ENCODE measurements at places on chromosomes 13 and 19.

- no peak for DNase-seq
Measured at GRCh38 chr13:99290894-99291293, 16.3 kb downstream of the GPR183 start.

DNA sequence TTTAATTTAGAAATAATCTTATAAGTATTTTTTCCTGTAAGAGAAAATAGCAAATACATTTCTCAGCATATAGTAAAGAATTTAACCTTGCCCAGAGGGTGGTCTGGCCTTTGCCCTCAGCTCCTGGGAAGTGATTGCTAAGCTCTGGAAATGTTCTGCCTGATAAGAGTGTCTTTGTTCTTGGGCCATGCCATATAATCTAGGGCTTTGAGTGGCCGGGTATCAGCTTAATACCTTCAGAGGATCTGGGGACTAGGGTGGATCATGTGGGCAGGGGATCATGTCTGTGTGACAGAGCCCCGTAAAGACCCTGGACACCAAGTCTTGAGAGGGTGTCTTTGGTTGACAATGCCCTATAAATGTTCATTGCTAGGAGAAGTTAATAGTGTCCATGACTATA lies 1032.4 kb upstream of the MIR17HG start:
- DNase-seq = no peak

DNA sequence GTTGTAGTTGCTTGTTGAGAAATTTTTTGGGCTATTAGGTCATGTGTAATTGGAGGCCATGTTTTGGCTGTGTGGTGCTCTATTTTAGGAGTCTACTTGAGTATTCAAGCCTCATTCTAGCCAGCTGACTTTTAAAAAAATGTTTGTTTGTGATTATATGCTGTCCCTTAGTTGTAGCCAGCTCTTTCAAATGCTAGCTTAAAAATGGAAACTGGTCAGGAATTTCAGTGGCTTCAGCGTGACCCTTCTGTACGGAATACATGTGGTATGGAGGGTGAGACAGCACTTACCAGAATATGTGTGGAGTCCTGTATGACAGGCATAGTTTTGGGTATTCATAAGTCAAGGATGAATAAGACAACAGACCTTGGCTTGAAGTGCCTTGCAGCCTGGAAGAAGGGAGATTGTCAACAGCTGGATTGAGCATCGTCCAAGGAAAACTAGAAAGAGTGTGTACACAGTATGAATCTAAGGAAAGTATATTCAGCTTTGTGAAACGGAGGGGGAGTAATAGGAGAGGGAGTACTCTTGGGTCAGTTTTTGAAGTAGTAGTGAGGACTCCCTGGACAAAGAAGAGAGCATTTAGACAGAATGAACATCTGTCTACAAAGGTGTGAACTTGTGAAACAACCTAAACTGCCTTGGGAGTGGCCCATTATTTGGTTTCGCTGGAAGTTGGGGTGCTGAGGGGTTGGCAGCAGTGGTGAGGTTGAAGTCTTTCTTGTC lies 20.0 kb upstream of the WTIP start:
- no peak for DNase-seq

DNA sequence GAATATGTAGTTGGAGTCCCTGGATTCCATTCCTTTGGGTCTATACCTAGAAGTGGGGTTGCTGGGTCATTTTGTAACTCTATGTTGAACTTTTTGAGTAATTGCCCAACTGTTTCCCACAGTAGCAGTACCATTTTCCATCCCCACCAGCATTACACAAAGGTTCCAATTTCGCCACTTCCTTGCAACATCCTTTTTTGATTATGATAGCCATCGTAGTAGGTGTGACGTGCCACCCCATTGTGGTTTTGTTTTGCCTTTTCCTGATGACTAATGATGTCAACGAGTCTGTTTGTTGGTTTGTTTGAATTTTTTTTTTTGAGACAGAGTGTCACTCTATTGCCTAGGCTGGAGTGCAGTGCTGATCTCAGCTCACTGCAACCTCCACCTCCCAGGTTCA lies 3.3 kb upstream of the PEX11G start:
- DNase-seq = no peak

- DNase-seq = no peak
Measured at GRCh38 chr13:93388701-93389100, 162.1 kb downstream of the GPC6 start.

GRCh38 chr13:94313926-94314325 lies 165.6 kb downstream of the DCT start:
- no peak for DNase-seq

GRCh38 chr13:87872813-87873212 lies 201.6 kb downstream of the SLITRK5 start:
- DNase-seq = no peak

DNA sequence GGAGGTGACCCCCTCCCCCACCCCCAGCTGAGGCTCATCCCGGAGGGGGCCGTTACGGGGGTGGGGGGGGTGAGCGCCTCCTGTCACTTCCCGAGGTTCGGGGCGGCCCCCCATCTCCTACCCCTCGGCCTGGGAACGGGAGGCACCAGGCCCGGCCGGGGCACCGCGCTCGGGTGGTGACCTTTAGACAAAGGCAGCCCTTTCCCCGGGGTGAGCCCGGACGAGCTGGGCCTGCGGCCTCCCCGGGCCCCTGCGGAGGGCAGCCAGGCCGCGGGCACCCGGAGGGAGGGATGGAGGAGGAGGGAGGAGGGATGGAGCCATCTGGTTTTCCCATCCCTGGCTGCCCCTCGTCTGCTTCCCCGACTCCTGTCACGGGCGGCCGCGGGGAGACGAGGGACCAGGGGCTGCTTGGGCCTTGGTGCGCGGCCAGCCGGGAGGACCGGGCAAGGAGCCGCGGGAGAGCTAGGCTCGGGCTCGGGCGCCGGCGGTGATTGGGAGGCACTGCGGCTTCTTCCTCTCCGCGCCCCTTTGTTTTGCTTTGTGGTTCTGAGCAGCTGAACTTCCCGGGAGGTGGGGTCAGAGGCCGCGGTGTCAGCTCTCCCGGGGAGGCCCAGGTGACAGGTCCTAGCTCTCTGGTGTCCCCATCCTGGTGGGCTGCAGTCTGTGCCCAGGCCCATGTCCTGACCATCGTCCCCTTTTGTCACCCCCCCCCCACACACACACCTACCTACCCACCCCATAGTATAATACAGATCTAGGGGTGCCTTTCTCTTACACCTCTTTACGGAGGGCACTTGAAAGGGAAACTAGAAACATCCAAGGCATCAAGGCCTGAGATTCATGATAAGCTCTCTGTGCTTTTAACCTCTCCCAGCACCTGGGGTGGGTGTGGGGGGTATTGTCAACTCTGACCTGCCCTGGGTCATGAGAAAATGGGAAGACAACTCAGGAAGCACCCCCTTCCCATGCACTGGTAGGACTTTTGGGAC lies 1.3 kb downstream of the BICRA start:
- peak; percentile 46 for DNase-seq

GRCh38 chr19:50858886-50859285 lies 4.2 kb downstream of the KLK3 start:
- no peak for DNase-seq

- DNase-seq = no peak
Measured at GRCh38 chr19:7994114-7994513, 11.3 kb downstream of the ELAVL1 start.

- no peak for DNase-seq
Measured at GRCh38 chr13:107252428-107252827, 684.5 kb upstream of the ARGLU1 start.

GRCh38 chr19:11594084-11594483 lies 3.2 kb upstream of the ZNF627 start:
- DNase-seq = no peak

- no peak for DNase-seq
Measured at GRCh38 chr13:66501181-66501580, 729.0 kb downstream of the PCDH9 start.

- DNase-seq = no peak
Measured at GRCh38 chr19:1262623-1263123, 6.5 kb upstream of the CIRBP start.

Data from activated CD4-positive, alpha-beta T cell treated with anti-CD3 and anti-CD28 coated beads, Interleukin-2, amount 50 U/mL, for 1 hour (primary cell).